ENCODE measurements at places on chromosomes 5 and 9. TPM values are rescaled to one million over a fixed set of nuclear protein-coding genes. Genes with fewer than 3 reads are reported as not detected.

GRCh38 chr5:135051399-135051798 lies 17.4 kb upstream of the PITX1 start:
- DNase-seq: no peak

DNA sequence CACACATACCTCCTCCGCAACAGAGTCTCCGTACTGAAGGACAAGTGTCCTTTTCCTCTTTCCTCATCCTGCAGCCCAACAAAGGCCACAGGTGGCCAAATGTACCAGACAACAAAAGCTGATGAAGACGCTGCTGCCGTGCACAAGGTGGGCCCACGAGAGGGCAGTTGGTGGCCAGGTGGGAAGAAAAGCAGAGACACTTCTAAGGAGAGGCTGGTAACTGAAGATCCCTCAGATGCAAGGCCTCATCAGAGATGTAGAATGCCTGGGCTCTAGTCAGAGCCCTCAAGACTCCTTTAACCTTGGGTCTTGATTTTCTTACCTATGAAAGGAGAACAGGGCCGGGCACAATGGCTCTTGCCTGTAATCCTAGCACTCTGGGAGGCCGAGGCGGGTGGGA lies 75.7 kb downstream of the NRG2 start:
- DNase-seq: no peak

DNA sequence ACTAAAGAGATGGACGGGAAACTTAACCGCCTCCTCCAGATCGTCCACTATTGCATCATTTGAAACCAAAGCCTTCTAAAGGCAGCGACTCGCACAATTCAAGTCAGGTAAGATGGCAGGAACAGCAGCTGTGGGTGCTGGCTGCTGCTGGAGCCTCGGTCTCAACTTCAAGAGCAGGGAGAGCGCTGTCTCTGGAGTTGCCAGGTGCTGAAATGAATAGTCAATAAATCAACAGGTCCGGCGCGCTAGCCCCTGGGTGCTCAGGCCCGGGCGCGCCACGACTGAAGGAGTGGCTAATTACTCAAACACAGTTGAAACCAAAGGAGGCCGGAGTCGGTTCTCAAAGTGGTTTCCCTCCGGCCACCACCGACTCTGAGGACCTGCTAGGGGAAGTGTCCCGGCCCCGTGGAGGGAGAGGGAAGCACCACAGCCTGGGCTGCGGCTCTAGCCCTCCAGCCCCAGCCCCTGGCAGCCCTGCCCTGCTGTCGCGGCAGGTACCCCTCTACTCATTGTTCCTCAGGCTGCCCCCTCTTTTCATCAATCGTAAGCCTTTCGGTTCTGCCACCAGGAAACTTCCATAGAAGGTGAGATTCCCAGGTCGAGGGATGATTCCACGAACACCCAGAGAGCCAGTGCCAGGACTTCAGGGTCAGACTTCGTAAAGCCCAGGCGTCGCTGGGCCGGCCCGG lies 804 bp downstream of the TTC39B start:
- DNase-seq: peak; percentile 75

GRCh38 chr9:133387680-133388079 lies 11.5 kb downstream of the STKLD1 start:
- no peak for DNase-seq

DNA sequence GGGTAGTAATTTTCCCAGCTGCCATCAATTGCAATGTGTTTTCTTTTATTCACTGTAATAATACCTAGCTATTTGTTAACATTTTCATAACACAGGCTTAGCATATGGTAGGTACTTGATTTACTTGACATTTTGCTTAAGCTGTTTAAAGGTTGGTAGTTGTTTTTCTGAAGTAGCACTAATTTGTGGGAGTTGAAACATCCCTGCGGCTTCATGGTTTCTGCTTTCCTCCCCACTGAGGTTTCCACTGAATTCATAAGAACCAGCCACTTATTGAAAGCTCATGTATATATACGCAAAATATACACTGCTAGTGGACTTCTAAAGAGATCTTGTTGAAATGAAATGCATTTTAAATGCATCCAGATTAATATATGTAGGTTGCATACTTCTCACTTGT lies 559.9 kb downstream of the TLE4 start:
- no peak for DNase-seq

DNA sequence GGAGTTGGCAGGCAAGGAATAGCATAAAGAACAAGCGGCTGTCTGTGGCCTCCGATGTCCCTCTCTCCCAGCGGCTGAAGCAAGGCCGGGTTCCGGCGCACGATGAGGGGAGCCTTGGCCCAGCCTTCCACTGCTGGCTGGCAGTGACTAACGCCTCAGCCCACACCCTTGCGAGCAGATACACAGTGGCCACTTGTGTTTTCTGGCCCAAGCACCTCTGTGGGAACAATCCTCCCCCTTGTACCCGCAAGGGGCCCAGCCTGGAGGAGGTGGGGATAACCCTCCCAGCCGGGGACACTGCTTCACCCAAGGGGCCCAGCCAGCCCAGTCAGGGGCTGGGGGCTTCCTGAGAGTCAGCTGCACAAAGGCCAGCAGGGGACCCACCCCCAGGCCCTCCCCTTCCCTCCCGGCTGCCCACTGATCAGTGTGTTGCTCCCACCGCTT lies 23.2 kb downstream of the STK10 start:
- DNase-seq: no peak

The GKAP1 gene
- total RNA-seq: 13.1 TPM

The DBH gene
- total RNA-seq: 0.08 TPM

Measured in CD4-positive, alpha-beta memory T cell (primary cell).